Substantia nigra (tissue), 51 donors: ENCODE measurements at places on chromosomes 6 and 20.

DNA sequence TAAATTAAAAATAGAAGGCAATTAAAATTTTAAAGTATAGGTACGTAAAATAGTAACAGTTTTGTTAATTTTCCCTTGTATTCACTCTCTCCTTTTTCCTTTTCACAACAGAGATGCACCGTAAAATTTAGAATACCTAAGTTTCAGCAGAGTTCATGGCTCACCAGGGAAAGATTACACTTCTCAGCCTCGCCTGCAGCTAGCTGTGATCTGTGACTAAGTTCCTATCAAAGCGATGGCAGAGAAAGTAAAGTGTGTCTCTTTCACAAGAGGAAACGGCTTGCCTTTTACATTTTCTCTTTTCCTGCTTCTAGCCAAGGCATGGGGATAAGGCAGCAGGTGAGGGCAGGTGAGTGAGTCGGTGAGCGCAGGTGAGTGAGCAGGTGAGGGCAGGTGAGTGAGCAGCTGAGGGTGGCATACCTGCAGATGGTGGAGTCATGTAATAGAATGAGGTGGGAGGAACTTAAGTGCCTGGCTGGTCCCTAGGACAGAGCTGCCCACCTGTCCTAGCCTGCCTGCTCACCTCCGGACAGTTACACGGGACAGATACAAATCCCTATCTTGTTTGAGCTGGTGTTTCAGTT is 30.9 kb downstream of the ZFP64 start:
- DNase-seq, result no peak

- DNase-seq, result no peak
Measured at GRCh38 chr6:44116641-44117382, 10.4 kb downstream of the MRPL14 start.

- DNase-seq, result no peak
Measured at GRCh38 chr6:110170081-110170480, 9.4 kb downstream of the WASF1 start.

GRCh38 chr6:64012351-64013001 is 376.9 kb downstream of the PHF3 start:
- peak; percentile 12 for DNase-seq

DNA sequence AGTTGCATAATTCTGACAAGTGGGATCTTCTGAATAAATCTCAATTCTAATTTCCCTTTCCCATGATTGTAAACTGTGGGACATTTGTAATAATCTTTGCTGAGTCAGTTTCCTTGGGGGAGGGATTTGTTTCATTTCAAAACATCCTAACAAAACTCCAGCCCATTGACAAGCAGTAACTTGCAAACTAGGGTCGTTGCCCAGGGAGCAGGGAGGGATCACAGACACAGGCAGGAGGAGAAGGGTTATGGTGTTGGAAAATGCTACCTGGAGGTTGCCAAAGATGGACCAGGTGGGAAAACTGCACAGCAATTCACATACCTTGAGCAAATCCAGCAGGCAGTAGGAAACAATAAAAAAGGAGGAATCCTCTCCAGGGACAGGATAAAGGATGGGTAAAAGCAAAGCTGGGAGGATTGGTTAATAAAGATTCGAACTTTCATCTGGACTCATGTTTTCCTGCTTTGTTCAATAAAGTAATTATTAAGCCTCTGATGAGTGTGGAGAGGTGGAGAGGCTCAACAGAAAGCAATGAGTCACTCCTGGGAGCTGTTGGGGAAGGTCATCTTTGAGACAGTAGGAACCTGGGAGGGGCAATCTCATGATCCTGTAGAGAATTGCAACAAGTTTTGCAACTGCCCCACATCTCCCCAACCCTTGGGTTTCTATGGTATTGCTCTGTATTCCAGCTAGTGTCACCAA is 87.3 kb upstream of the AKIRIN2 start:
- DNase-seq, result no peak

DNA sequence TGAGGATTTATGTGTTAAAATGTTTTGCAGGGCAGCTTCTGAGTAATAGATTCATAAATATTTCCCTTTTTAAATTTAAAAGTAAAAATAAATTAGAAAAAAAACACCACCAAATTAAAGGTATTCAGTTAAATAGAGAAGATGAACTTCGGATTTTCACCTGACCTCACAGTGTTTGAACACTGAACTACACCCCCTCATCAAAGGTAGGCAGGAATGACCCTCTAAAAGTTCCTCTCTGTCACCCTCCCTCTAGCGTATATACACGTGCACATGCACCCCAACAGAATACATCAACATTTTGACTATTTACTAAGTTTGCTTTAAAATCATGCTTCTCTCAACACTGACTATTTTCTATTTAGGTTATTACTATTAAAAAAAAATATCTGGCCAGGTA is 528.3 kb downstream of the QKI start:
- DNase-seq, result no peak

DNA sequence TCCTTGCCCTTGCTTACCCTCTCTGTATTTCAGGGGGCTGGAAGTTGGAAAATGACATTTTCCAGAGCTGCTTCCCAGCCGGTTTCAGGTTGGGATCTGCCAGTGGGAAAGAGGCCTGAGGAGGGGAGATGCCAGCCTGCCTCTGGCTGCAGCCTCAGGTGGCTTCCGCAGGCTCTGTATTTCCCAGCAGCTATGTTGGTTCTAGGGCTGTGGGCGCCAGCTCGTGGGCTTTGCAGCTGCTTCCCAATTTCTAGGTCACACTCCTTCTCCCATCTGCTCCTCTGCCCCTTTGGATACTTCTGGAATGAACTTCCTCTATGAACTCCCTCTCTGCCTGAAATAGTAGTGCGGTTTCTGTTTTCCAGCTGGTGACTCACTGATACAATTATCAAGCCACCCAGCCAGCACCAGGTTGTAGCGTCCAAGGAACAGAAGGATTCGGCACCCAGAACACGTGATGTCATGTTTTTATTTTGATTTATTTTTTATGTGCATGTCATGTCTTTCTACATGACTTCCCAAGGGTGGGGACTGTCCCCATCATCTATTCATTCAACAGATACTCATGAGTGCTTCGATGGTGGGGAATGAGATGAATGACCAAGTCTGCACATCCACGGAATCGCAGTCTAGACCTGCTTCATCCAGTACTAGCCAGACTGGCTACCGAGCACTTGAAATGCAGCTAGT is 38.0 kb downstream of the TGM2 start:
- no peak for DNase-seq

DNA sequence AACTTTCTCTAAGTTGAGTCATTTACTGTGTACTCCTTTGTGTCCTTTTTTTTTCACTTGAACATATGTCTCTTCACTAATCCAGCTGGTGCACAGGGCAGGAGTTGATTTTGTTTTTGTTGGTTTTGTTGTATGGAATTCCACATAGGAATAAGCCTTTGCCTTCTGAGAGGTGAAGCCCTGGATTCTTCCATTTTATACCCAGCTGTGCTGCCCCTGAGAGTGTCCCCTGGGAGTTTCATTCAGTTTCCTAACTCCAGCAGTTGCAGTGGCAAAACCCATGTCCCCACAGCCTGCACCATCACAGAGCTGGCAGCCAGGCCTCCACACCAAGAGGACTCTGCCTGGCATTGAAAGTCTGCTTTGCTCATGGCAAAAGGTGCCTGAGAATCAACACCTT is 107.3 kb upstream of the SYNDIG1 start:
- DNase-seq, result no peak

GRCh38 chr6:72322771-72323170 is 299.1 kb upstream of the KCNQ5 start:
- no peak for DNase-seq

DNA sequence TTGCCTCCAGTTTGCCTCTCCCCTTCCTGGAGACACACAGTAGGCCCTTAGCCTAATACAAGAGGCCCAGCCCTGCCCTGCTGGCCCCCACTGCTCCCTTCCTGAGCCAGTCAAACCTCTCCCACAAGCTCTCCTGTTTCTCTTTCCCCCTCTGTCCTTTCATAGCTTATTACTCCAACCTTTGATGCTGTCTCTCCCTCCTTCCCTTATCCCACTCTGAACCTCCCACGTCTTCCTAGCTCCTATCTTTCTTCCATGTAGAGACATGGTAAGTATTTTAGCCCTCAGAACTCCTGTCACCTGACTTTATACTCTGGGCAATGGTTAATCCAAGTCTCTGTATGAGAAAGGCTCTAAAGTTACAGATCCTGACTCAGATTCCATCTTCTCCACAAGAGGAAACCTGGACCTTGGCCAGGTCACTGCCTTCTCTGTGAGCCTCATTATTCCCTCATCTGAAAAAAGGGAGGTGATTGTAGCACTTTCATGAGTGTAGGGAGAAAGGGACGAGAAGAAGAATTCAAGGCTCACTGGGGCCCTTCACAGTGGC is 6.7 kb downstream of the TGIF2 start:
- DNase-seq, result no peak

DNA sequence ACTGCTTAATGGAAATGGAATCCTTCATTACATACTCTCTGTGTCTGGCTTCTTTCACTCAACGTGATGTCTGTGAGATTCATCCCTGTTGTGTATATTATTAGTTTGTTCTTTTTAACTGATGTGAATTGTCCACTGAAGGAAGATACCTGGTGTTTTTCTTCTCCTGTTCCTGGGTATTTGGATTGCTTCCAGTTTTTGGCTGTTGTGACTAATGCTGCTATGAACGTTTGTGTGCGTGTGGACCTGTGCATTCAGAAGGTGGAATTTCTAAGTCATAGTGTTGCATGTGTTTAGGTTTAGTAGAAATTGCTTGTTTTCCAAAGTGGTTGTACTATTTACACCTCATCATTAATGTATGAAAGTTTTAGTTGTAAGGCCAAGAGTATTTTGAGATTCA is 3.8 kb downstream of the TULP4 start:
- DNase-seq, result no peak

DNA sequence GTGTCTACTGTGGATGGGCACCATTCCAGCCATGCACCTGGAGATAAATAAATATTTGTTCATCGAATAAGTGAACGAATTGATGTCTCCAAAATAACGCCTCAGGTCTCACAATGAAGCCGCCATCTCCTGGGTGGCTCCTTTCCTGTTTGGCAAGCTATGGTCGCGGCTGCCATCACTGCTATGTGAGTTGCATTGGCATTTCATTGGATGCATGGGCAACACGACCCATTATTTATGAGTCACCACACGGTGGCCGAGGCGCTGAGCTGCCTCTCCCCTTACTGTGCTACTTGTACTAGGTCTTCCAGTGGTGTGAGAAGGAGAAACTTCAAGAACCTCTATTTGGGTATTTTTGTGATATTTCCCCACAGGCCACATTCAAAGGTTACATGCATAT is 21.3 kb upstream of the PDE10A start:
- no peak for DNase-seq

GRCh38 chr6:25296217-25296905 is 17.2 kb downstream of the CARMIL1 start:
- no peak for DNase-seq

DNA sequence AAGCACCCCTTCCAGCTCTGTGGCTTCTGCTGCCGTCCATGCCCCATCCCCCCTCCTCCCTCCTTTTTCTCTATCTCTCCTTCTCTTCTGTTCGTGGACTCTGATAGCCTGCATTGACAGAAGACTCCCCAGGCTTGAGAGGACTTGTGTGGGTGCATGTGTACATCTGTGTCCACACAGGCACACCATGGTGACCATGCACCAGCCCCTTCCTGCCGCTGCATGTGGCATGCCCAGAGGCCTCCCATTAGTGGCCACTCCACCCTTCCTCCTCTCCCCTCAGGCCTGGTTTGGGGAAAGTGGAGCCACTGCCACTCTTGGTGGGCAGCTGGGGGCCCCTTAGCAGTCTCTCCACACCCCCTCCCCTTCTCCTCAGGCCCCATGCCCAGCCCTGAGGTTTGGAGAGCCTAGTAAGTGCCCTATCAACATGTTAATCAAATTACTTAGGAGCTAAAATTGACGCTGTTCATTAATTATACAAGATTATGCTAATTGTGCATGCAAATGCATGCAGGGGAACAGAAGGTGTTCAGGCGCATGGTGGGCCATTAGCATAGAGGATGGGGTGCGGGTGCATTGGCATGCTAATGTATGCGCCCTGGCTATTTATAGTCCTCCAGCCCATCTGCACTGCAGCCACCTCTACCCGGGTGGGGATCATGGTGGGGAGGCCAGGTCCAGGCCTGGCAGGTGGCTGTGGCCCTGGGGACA is 45.9 kb downstream of the EBF4 start:
- no peak for DNase-seq

DNA sequence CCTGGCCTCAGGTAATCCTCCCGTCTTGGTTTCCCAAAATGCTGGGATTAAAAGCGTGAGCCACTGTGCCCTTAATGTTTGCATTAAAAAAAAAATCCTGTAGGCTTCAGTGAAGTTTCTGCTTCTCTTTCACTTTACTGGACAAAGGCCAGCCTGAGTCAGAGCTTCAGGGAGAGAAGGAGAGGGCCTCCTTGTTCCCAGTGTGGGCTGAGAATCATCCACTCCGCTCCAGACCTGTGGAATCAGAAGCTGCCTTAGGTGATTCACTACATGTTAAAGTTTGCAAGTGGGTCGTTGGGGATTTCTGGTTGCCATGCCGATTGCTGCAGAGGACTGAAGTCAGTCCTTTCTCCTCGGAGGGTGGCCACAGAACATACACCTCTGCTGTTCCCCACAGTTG is 113.3 kb upstream of the EEF1E1 start:
- no peak for DNase-seq

- no peak for DNase-seq
Measured at GRCh38 chr6:140236732-140237131, 862.3 kb upstream of the CITED2 start.

DNA sequence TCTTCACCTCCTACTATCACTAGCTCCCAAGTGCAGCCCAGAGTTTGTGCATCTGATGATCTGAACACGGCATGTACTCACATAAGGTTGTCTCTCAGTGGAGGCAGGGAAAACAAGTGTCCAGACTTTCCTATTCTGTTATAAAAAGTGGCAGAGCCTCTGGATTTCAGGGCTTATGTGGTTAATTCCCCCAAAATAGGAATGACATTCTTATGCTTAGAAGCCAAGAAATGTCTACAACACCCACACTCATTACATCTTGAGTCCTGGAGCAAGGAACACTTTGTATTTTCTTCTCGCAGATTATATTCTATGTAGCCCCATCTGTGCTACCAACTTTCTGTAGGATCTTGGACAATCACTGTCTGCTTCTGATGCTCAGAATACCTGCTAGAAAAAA is 13.5 kb upstream of the SEMG1 start:
- DNase-seq, result no peak

- peak; percentile 41 for DNase-seq
Measured at GRCh38 chr6:14144678-14145113, 27.1 kb downstream of the CD83 start.

GRCh38 chr6:15474196-15474595 is 188.6 kb downstream of the DTNBP1 start:
- no peak for DNase-seq

GRCh38 chr6:137647762-137648447 is 153.7 kb upstream of the OLIG3 start:
- no peak for DNase-seq

DNA sequence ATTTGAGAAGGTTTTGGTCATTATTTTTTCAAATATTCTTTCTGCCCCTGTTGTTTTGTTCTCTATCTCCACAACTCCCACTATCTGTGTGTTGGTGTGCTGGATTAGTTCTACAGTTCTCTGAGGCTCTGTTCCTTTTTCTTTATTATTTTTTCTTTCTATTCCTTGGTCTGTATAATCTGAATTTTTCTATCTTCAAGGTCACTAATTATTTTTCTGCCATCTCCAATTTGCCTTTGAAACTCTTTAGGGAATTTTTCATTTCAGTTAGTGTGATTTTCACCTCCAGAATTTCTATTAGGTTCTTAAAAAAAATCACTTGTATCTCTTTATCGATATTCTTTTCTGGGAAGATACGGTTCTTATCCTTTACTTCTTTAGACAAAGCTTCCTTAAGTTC is 82.1 kb upstream of the GGTLC1 start:
- no peak for DNase-seq

GRCh38 chr6:110664933-110665332 is 150.3 kb downstream of the CDK19 start:
- DNase-seq, result no peak
